ENCODE measurements at places on chromosomes 11 and 22.
A peak's percentile ranks its signal among the peaks of the same experiment; 100 is the strongest.

DNA sequence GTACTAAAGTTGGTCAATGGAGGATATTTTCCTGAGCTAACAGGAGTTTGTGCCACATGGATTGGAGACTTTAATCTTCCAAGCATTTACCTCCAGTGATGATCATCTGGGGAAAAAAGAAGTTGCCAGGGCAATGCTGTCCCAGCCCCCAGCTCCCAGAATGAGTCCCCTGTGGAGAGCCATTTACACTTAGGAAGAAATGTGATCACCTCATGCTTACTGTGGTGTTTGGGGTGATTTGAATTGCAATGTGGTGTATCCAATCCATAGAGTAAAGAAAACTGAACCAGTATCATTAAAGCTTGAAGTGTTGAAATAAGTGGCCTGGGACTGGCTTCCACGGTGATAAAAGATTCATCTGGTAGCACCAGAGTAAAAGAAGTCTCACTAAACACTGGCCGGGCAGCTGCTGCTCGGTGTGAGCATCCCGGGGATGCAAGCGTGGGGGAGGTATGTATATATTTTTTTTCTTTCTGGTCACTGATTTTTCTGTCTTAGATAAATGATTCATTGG is 117.2 kb upstream of the NTM start:
- DNase-seq, result no peak

DNA sequence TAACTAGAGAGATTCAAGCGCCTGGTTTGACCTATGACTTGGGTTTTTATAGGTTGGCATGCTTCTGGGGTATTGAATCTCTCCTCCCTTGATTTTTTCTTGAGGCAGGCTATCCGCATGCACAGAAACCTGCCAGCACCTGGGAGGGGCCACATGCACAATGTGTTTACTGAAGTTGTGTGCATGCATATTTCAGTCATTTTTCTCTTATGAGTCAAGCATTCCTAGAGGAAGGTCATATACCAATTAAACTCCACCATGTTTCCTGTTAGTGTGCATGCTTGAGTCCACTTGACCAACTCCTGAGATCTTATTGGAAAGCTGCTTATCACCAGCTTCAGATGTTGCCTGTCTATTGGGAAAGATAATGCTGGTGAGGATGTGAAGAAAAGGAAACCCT is 1718.4 kb downstream of the LRRC4C start:
- peak; percentile 67 for DNase-seq

- DNase-seq, result no peak
Observed at GRCh38 chr22:33874206-33874605, 46.1 kb downstream of the LARGE1 start.

GRCh38 chr11:17389211-17389956 is 925 bp upstream of the KCNJ11 start:
- peak; percentile 56 for DNase-seq
